ENCODE measurements at places on chromosomes 4 and X. TPM values are rescaled to one million over a fixed set of nuclear protein-coding genes. Genes with fewer than 3 reads are reported as not detected.

Gene C4orf51
- total RNA-seq = not detected

Gene CAMK2D
- total RNA-seq = 223 TPM

Gene ABCG2
- 1.6 TPM for total RNA-seq

Gene HEPH
- 26.2 TPM for total RNA-seq

Gene CYTL1
- total RNA-seq = 0.47 TPM

Gene TLL1
- total RNA-seq = 1.0 TPM

Gene FGFR3
- total RNA-seq = 3.5 TPM

Gene TMEM271
- not detected for total RNA-seq

Gene NMU
- total RNA-seq = not detected

Gene RBM47
- total RNA-seq = 2.7 TPM

Gene PASD1
- total RNA-seq = not detected

- H3K4me3 ChIP-seq = no peak overlapping the region
- no peak for DNase-seq
- H3K27ac ChIP-seq = no peak overlapping the region
- no peaks in the 10 kb centered on the region for H3K36me3 ChIP-seq
- H3K27me3 ChIP-seq = no peaks in the 10 kb centered on the region
These were observed 278.7 kb downstream of the RCHY1 start for GRCh38 chr4:75235359-75235951.

DNA sequence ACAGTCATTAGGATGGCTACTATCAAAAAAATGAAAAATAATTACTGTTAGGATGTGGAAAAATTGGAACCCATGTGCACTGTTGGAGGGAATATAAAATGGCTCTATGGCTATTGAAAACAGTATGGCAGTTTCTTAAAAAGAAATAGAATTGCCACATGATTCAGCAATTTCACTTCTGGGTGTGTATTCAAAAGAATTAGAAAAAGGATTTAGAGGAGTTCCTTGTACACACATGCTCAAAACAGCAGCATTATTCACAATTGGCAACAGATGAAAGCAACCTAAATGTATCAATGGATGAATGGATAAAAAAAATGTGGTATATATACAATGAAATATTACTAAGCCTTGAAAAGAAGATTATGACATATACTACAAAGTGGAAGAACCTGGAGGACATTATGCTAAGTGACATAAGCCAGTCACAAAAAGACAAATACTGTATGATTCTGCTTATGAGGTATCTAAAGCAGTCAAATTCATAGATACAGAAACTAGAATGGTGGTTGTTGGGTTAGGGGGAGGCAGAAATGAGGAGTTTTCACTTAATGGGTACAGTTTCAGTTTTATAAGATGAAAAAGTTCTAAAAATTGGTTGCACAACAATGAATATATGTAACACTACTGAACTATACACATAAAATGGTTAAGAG lies 123.2 kb downstream of the ELOVL6 start:
- H3K27me3 ChIP-seq = no peaks in the 10 kb centered on the region
- no peak for DNase-seq
- no peaks in the 10 kb centered on the region for H3K36me3 ChIP-seq
- H3K4me3 ChIP-seq = no peak overlapping the region

GRCh38 chr4:137253949-137254348 lies 278.3 kb downstream of the PCDH18 start:
- H3K27me3 ChIP-seq = no peaks in the 10 kb centered on the region
- no peaks in the 10 kb centered on the region for H3K4me1 ChIP-seq
- no peak for DNase-seq
- H3K27ac ChIP-seq = no peak overlapping the region

DNA sequence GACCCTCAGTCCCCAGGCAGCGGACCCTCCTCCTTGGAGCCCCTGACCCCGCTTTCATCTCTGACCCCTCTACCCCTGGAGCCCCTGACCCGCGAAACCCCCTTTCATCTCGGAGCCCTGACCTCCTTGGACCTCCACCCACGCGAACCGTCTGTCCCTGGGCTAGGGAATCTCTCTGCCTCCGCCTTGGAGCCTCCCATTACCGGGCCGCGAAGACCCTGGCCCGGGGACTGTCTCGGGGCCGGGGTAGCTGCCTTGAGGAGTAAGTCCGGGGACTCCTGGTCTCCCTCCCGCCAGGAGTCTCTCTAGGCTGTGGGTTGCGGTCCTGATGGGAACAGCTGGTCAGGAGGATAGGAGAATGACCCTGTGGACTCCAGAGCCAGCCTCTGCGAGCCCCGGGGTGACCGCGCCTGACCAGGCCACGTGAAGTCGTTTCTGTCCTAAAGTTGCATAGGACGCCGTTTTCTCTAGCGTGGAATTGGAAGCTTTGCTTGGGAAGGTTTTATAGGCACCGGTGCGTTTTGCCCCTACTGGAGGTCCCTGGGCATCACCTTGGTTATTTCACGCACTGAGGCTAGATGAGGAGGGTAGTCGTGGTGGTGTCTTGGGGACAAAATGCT lies 824 bp downstream of the TBC1D14 start:
- peaks cover 15% of the 10 kb centered on the region for H3K27me3 ChIP-seq
- H3K4me3 ChIP-seq = peak overlapping the region; percentile 72
- peak overlapping the region; percentile 100 for H3K27ac ChIP-seq

- no peaks in the 10 kb centered on the region for H3K4me1 ChIP-seq
- no peak overlapping the region for H3K27ac ChIP-seq
- no peaks in the 10 kb centered on the region for H3K27me3 ChIP-seq
- no peak for DNase-seq
- no peak overlapping the region for H3K4me3 ChIP-seq
- no peaks in the 10 kb centered on the region for H3K36me3 ChIP-seq
These were observed 67.2 kb downstream of the INPP4B start for GRCh38 chr4:142778900-142779299.

- no peak for DNase-seq
- H3K27me3 ChIP-seq = no peaks in the 10 kb centered on the region
- H3K27ac ChIP-seq = no peak overlapping the region
- no peaks in the 10 kb centered on the region for H3K4me1 ChIP-seq
These were observed 18.0 kb upstream of the OCIAD1 start for GRCh38 chr4:48812866-48813265.

GRCh38 chrX:1507511-1508463 lies 29.2 kb downstream of the P2RY8 start:
- H3K27ac ChIP-seq = no peak overlapping the region
- no peaks in the 10 kb centered on the region for H3K27me3 ChIP-seq
- no peaks in the 10 kb centered on the region for H3K36me3 ChIP-seq
- H3K4me1 ChIP-seq = peaks cover 12% of the 10 kb centered on the region

DNA sequence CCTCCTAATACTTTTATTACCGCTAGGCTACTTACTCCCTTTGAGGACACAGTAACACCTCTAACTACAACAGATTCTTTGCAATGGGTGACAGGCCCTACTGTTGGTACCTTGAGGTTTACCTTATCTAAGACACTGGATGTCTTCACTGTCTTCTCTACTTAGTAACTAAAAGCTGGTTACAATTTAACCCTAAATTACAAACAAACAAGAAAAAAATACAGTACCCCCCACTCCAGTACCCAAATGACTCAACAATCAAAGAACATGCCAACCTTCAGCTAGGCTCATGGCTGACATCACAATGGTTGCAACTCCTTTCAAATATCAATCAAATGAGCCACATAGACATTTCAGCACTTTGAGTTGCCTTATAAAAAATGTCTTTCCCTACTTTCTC lies 198.0 kb downstream of the GUCY2F start:
- no peak overlapping the region for H3K27ac ChIP-seq
- no peak for DNase-seq
- no peaks in the 10 kb centered on the region for H3K4me1 ChIP-seq
- H3K27me3 ChIP-seq = no peaks in the 10 kb centered on the region
- no peak overlapping the region for H3K4me3 ChIP-seq

DNA sequence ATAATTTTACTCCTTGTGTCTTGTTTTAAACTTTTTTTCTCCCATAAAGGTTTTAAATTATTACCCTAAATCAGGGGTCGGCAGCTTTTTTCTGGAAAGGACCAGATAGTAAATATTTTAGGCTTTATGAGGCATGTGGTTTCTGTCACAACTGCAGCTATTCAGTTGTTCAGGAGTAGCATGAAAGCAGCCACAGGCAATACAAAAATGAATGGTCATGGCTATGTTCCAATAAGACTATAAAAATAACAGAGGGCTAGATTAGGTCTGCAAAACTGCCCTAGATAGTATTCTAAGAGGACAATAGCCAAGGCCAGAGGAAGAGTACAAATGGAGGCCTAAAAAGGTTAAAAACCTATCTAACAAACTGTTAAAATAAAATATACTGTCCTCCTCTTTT lies 24.6 kb downstream of the HERC5 start:
- no peak for DNase-seq
- H3K36me3 ChIP-seq = peaks cover 10% of the 10 kb centered on the region
- no peak overlapping the region for H3K4me3 ChIP-seq
- no peaks in the 10 kb centered on the region for H3K27me3 ChIP-seq
- H3K27ac ChIP-seq = peak overlapping the region; percentile 29

DNA sequence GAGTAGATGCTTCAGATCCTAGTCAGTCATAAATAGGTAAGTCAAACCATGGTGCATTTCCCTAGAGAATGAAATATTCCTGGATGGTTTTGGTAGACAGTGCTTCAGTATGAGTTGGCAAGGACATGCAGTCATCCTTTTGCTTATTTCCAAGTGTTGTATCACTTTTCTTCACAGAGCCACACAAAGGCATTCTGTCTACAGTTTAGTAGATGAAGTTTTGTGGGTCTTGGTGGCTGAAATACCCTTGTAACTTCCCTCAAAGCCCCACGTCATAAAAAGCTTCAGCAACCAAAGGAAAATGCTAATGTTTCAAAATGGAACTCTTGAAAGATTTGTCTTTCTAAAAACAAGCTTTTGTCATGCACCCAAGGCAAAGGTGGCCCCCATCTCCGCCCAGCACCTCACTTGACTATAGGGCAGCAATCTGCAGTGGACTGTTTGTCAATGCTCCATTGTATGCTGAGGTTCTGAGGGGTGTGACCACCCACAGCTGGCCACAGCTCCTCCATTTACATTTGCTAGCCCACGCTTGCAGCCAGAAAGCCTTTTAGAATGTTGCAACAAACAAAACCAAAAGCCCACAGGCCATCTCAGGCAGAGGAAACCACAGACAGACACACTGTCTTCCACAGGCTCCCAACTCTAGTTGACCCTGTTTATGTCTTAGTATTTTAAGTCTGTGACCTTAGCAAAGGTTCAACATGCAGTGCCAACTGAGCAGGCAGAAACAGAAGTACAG lies 87.1 kb upstream of the FAM9C start:
- H3K36me3 ChIP-seq = no peaks in the 10 kb centered on the region
- no peak overlapping the region for H3K4me3 ChIP-seq
- H3K27me3 ChIP-seq = no peaks in the 10 kb centered on the region

GRCh38 chr4:153520227-153520626 lies 54.1 kb downstream of the TMEM131L start:
- no peaks in the 10 kb centered on the region for H3K36me3 ChIP-seq
- H3K27me3 ChIP-seq = no peaks in the 10 kb centered on the region
- H3K27ac ChIP-seq = peak overlapping the region; percentile 65
- no peak for DNase-seq

GRCh38 chrX:13666836-13667235 lies 13.9 kb downstream of the TCEANC start:
- no peaks in the 10 kb centered on the region for H3K27me3 ChIP-seq
- peaks cover 3% of the 10 kb centered on the region for H3K36me3 ChIP-seq
- H3K27ac ChIP-seq = peak overlapping the region; percentile 38
- peak; percentile 20 for DNase-seq
- no peak overlapping the region for H3K4me3 ChIP-seq

DNA sequence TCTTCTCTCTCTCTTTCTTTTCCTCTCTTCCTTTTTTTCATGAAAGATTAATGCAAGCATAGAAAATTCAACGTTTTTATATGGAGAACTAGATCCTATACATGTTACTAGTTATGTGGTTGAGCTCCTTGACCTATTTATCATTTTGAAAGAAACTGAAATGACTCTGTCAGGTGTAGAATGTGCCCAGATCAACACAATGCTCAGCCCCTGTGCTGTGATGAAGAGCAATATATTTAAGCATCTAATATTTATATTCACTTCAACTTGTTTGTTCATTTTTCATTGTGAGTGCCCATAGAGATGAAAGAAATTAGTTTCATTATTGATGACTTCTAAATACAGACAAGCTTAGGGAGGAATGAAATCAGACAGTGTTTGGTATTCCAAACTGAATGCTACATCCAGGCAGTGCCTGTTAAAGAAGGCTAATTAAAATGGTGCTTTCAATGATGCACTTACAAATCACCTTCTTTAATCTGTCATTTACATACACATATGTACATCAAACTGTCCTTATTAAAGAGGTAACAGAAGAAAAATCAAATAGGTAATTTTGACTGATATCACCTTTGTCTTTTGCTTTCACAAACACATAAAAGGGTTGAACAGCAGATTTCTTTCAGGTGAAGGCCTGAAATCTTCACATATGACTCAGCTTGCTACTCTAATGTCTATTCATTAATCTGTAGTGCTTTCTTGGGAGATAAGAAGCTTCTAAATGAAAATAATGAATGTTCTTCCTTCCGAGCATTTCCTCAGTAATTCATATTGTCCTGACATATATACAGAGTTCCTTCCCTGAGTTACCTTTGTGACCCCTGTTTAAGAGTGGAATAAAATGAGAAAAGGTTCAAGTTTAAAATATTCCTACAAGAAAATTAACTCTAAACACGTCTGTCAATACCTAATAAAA lies 915.9 kb downstream of the PDHA2 start:
- no peaks in the 10 kb centered on the region for H3K4me1 ChIP-seq
- H3K4me3 ChIP-seq = no peak overlapping the region
- DNase-seq = no peak
- no peaks in the 10 kb centered on the region for H3K27me3 ChIP-seq
- H3K27ac ChIP-seq = no peak overlapping the region

- no peak for DNase-seq
- H3K27ac ChIP-seq = no peak overlapping the region
- H3K4me3 ChIP-seq = no peak overlapping the region
These were observed 3.7 kb upstream of the LCORL start for GRCh38 chr4:18025288-18025687.

DNA sequence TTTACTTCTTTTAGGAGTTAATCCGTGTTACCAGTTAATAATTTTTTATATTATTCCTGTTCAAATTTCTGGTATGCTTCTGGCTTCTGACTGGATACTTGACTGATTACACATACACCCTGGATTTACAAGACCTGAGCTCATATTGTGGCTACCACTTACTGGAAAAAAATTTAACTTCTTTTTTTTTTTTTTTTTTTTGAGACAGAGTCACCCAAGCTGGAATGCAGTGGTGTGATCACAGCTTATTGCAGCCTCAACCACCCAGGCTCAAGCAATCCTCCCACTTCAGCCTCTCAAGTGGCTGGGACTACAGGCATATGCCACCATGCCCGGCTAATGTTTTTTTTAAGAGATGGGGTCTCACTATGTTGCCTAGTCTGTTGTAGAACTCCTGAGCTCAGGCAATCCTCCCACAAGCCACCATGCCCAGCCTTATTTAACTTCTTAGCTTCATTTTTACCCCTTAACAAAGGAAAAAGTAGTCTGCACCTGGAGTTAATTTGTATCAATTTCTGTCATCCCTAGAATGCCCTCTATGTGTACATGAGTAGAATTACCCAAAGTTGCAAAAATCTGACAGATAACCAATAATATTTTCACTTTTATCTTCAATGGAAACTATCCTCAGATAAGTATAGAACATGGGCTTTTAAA lies 50.3 kb downstream of the TMEM165 start:
- no peak overlapping the region for H3K27ac ChIP-seq
- no peak for DNase-seq
- no peak overlapping the region for H3K4me3 ChIP-seq
- H3K27me3 ChIP-seq = no peaks in the 10 kb centered on the region
- H3K4me1 ChIP-seq = no peaks in the 10 kb centered on the region
